ENCODE measurements at places on chromosomes 7 and 10. TPM values are rescaled to one million over a fixed set of nuclear protein-coding genes. Genes with fewer than 3 reads are reported as not detected.

The SCART1 gene
- 0.65 TPM for total RNA-seq

GRCh38 chr10:70250961-70251680, 17.9 kb upstream of the PPA1 start:
- H3K27ac ChIP-seq, result no peak overlapping the region
- no peak overlapping the region for H3K4me3 ChIP-seq
- peaks cover 12% of the 10 kb centered on the region for H3K4me1 ChIP-seq
- DNase-seq, result no peak
- H3K27me3 ChIP-seq, result peaks cover 19% of the 10 kb centered on the region

The ANKRD7 gene
- total RNA-seq, result 0.97 TPM

The ACSM6 gene
- not detected for total RNA-seq

GRCh38 chr10:112990271-112990670, 40.2 kb downstream of the TCF7L2 start:
- peaks cover 36% of the 10 kb centered on the region for H3K4me1 ChIP-seq
- H3K27me3 ChIP-seq, result no peaks in the 10 kb centered on the region
- H3K36me3 ChIP-seq, result no peaks in the 10 kb centered on the region
- DNase-seq, result no peak

- H3K4me1 ChIP-seq, result peaks cover 20% of the 10 kb centered on the region
- no peaks in the 10 kb centered on the region for H3K36me3 ChIP-seq
- H3K4me3 ChIP-seq, result no peak overlapping the region
- H3K27me3 ChIP-seq, result no peaks in the 10 kb centered on the region
These were observed 11.7 kb upstream of the MTERF1 start for GRCh38 chr7:91892099-91892705.

The AKR1B1 gene
- total RNA-seq, result 50.2 TPM

DNA sequence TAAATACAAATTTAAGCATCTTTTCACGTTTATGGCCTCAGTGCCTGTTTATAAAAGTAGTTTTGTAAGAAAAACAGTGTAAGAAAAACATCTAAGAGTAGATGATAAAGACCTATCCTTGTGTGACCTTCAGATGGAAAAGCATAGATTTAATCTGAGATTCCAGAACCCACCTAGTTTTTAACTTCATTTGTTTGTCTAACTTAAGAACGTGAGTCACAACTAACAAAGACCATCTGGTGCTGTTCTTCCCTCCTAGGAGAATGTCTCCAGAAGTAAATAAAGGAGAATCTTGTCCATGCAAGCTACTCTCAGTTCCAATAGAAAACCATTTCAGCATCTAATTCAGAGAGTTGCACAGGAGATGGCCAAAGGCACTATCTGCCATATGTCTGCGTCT, 265.4 kb upstream of the C7orf33 start:
- H3K4me1 ChIP-seq, result no peaks in the 10 kb centered on the region
- H3K27ac ChIP-seq, result no peak overlapping the region
- H3K27me3 ChIP-seq, result no peaks in the 10 kb centered on the region
- DNase-seq, result no peak

DNA sequence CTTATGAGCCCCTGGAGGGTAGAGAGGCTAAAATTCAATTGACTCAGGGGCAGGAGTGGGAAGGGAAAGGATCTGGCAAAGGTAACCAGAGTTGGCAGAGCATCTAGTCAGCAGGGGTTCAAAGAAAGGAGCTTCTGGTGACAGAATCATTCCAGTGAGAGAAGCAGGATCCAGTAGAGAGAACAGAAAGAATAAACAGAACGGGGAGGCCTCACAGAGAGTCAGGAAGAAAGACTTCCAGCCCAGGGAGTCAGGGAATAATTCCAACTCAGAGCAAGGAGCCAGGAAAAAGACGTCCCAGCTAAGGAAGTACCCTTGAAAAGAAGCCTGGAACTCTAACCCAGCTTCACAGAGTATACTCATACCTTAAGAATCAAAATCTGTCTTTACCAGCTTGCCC, 66.6 kb upstream of the CPXM2 start:
- H3K27me3 ChIP-seq, result no peaks in the 10 kb centered on the region
- DNase-seq, result peak; percentile 42
- H3K36me3 ChIP-seq, result no peaks in the 10 kb centered on the region
- H3K4me1 ChIP-seq, result peaks cover 12% of the 10 kb centered on the region

The IPMK gene
- total RNA-seq, result 5.5 TPM

The RSPH10B2 gene
- total RNA-seq, result 0.26 TPM

DNA sequence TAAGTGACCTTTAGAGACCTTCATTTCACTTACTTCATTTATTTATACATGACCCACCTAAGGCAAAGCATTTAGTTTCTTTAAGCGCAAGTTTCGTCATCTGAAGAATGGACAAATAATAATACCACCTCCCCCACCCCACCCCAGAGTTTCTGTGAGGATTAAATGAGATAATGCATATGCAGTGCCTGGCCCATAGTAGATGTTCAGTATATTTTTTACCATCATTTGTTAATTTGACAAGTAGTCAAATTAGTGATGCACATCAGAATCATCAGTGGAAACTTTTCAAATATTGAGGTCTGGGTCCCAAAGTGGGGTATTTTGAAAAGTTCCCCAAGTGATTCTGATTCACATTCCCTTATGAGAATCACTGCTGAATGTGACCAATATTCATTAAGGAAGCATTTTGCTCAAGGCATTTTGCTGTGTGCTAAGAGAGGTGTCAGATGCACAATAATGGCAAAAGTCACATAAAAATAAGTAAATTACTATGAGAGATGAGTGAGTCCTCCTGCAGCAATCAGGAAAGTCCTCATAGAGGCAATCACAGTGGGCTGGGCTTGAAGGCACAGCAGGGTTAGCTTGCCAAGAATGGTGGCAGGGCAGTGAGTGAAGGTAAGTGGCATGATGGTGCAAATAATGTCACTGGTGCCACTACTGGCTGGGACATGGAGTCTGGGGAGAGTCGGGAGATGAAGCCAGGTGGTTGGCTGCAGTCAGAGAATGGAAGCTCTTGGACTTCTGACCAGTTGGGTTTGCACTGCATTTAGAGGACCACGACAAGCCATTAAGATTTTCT, 244.1 kb downstream of the PTEN start:
- no peak overlapping the region for H3K4me3 ChIP-seq
- no peaks in the 10 kb centered on the region for H3K36me3 ChIP-seq
- DNase-seq, result peak; percentile 55
- H3K27me3 ChIP-seq, result no peaks in the 10 kb centered on the region
- H3K27ac ChIP-seq, result no peak overlapping the region

GRCh38 chr7:13628239-13629001, 361.0 kb downstream of the ETV1 start:
- H3K27ac ChIP-seq, result no peak overlapping the region
- H3K36me3 ChIP-seq, result no peaks in the 10 kb centered on the region
- no peaks in the 10 kb centered on the region for H3K27me3 ChIP-seq

DNA sequence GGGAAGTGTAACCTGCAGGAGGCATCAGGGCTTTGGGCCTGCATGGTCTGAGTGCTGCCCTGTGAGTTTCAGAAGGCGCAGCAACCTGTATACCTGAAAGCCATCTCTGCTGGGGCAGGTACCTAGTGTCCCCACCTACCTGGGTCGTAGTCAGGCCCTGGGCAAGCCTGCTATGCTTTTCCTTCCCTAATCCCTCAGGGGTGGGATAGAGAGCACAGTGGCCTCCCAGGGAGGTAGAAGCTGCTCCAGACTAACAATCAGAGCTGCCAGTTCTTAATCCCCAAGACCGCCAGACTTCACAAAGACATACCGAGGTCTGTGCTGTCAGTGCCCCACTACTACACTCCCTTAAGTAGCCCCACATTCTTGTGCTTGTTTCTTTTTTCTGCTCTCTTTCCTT, 52.0 kb downstream of the PTEN start:
- no peaks in the 10 kb centered on the region for H3K27me3 ChIP-seq
- H3K4me3 ChIP-seq, result no peak overlapping the region
- peaks cover 37% of the 10 kb centered on the region for H3K4me1 ChIP-seq

DNA sequence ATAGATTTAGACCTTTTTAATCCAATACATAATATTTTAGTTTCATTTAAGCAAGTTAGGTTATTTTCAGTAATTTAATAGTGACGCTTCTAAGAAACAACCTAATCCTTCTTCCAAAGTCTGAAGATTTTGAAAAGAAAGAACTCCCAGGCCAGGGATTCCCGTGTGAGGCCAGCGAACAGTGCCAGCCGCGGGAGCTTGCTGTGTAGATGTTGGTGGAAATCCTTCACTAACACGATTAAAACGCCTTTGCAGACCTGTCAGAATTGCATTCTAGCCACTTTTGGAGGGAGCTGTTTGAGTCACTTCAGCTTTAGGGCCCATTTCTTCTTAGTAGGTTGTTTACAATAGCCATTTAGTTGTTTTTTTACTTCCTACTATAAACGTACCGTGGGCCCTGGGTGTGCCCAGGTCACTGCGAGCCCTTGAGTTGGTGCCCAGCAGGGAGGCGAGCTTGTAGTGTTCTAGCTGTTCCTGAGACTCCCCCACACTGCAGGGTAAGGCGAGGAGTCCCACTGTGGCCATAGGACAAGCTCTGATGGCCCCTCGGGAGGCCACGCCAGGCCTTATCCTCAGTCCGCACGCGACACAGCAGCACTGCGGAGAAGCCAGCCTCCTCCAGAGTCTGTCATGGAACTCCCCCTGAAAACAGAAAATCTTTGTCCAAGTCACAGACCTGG, 32.3 kb downstream of the PPP2R2D start:
- DNase-seq, result no peak
- H3K27ac ChIP-seq, result peak overlapping the region; percentile 53
- peaks cover 60% of the 10 kb centered on the region for H3K4me1 ChIP-seq
- no peaks in the 10 kb centered on the region for H3K27me3 ChIP-seq

The EBF3 gene
- total RNA-seq, result 2.9 TPM

GRCh38 chr7:64098-64915, 128.1 kb upstream of the FAM20C start:
- H3K36me3 ChIP-seq, result no peaks in the 10 kb centered on the region
- peak overlapping the region; percentile 27 for H3K27ac ChIP-seq
- H3K4me1 ChIP-seq, result peaks cover 31% of the 10 kb centered on the region

The OTUD1 gene
- total RNA-seq, result 19.1 TPM

The CFAP46 gene
- 1.3 TPM for total RNA-seq

Measured in esophagus muscularis mucosa (tissue), 4 donors.